ENCODE measurements at places on chromosomes 5 and 9.

GRCh38 chr9:133031496-133031911 lies 707 bp downstream of the GTF3C5 start:
- no peak for DNase-seq

GRCh38 chr5:79806741-79807140 lies 117.1 kb downstream of the CMYA5 start:
- DNase-seq = no peak

DNA sequence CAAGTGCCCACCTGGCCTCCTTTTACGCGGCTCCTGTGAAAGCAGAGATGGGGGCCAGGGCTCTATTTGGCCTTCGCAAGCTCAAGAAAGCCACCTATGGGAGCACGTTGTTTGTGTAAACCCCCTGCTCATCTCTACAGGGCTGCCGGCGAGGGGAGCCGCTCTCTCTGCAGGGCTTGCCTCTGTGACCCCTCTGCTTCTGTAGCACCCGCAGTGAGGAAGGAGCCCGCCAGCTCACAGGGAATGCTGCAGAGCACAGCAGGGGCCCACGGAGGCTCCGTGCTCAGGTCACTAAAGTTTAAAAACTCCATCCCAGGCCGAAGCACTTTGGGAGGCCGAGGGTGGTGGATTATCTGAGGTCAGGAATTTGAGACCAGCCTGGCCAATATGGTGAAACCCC lies 376.8 kb downstream of the IRX2 start:
- DNase-seq = no peak

- DNase-seq = peak; percentile 58
These were observed 10.9 kb upstream of the GADD45G start for GRCh38 chr9:89593727-89594427.

DNA sequence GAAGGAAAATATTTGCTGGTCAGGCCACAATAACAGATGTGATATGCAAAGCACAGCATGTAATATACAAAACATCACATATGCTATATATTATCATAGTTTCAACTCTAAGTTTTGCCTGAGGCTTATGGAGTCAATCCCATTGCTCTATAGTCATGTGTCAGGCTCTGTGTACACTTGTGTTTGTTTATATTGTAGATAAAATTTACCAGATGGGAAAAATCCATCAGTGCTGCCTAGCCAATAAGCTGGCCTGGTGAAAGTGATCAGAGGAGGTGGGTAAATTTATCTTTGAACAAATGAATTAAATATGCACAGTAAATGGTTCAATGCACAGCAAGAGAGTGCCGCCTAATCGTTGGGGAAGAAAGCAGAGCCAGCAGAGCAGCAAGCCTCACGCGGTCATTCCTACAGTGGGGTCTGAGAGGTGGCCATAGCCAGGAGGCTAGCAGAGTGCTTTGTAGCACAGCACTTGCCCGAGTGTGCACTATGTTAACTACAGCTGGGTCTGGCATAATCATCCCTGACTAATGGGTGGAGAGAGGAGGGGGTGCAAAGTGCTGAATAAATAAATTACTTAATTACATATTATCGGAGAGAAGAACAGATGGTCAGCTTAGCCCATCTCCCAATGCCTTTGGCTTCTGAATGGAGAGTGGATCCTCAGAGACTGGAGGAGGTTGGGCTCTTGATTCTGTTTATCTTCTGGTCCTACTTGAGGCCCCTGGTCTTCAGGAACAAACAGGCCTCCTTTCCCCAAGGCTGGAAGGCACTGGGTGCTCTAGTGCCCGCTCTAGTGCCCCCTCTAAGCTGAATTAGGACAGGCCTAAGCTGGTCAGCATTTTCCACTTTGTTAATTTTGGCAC lies 153.5 kb downstream of the MAT2B start:
- no peak for DNase-seq

DNA sequence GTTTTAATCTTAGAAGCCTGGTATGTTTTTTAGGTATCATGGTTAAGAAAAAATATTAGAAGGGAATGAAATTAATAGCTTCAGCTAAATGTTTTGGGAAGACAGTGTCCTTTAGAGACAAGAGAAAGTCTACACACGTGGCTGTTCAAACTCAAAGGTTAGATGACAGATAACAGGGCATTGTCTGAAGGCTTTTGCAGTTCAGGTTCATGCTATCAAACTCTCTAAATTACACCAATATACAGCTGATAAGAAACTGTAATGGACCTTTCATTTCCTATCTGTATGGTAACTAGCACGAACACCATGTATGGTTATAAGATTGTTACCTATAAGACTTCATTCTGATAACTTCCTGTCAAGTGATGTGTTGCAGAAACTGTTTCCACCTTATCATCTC lies 240.6 kb upstream of the MEF2C start:
- no peak for DNase-seq

- DNase-seq = no peak
These were observed 23.5 kb downstream of the KCTD16 start for GRCh38 chr5:144194144-144194543.

- DNase-seq = no peak
These were observed 68.9 kb downstream of the PRDM6 start for GRCh38 chr5:123157791-123158581.

GRCh38 chr9:109381011-109381729 lies 60.3 kb upstream of the EPB41L4B start:
- DNase-seq = no peak

GRCh38 chr9:75869236-75869635 lies 21.2 kb upstream of the PCSK5 start:
- DNase-seq = no peak

DNA sequence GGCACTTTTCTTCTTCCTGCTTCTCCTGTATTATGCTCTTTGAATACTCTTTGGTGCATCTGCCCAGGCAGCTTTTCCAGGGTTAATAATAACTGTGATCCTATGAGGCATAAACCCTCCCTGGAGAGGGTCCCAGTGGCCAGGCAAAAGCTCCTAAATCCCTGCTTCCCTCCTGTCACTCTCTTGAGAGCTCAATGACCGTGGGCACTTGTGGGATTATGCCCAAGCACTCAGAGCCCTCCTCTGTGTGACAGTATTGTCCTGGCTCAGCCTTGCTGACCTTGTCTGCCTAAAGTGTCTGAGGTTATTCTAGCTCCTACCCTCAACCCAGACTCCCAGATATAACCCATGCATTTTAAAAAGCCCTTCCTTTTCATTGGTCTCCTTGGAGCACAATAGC lies 51.9 kb downstream of the GALNT10 start:
- DNase-seq = no peak

DNA sequence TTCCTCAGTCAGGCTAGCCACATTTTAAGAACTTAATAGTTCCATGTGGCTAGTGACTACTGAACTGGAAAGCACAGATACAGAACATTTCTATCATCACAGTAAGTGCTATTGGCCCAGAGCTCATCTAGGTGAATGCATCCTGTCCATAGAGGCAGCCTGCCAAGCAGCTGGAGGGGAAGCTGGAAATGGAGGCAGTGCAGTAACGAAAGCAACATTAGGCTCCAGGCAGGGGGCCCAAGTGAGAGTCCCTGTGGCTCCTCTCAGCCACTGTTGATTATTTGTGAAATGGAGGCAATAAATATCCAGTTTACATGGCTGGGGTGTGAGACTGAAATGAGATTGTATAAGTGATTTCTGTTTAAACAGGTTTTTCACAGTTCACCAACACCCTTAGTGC lies 227.2 kb upstream of the KLF9 start:
- no peak for DNase-seq

GRCh38 chr5:172175263-172175719 lies 12.7 kb downstream of the STK10 start:
- DNase-seq = no peak

GRCh38 chr5:5933651-5934050 lies 444.7 kb downstream of the MED10 start:
- DNase-seq = no peak

DNA sequence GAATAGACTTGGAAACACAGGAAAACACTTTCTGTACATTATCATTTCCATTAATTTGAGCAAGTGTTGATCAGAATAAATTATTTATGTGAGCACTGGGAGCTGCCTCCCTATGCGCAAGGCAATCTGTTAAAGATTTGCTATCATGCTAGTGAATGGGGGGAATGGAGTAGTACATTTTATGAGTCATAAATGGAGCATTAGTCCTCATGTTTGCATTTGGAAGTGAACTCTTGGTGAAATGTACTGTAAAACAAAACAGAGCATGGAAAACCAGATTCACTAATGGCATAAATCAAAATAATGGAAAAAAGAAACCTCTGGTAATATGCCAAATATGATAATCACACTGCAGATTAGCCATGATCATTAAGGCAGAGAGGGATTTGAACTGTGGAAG lies 40.5 kb upstream of the TMC1 start:
- DNase-seq = no peak

GRCh38 chr9:36791222-36791950 lies 218.7 kb downstream of the MELK start:
- no peak for DNase-seq
